ENCODE measurements at places on chromosomes 7 and 10.

DNA sequence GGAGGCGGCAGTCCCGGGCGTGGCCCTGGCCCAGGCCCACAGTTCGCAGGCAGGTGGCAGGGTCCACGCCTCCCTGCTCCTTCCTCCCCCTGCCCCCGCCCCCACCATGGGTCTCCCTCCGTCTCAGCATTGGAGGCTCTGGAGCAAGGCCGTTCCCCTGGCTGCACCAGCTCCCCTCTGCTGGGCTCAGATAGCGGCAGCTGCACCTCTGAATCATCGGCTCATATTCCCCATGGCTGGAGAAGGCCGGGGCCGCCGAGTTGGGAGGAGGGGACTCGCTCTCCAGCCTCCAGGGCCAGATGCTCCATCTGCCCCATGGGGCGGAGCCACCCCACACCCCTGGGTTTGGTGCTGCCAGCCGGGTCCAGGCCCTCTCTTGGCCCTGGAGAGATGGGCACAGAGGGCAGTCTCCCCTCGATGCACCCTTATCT, 145.0 kb downstream of the ELFN1 start:
- DNase-seq = no peak

GRCh38 chr10:116270771-116271592, 2.0 kb downstream of the GFRA1 start:
- DNase-seq = no peak

- DNase-seq = no peak
Observed at GRCh38 chr10:2882628-2883027, 184.7 kb upstream of the PFKP start.

DNA sequence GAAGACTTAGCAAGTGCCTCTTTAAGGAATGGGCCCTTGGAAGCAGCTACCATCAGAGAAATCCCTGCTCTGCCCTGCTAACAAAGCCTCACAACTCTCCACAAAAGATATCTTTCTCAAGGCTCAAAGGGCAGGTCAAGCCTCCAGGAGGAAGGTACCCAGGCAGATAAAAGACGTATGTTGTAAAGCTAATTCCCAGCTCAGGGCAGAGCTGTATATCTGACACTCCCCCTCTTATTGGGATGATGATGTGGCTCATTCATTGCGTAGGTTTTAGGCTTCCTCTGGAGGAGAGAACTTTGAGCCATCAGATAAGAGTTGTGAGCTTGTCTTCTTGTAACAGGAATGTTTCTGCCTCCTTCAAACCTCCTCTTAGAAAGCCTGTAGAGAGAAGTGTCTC, 145.4 kb downstream of the CALN1 start:
- no peak for DNase-seq

GRCh38 chr10:114662646-114663217, 4.7 kb upstream of the ABLIM1 start:
- DNase-seq = no peak

- DNase-seq = peak; percentile 59
Observed at GRCh38 chr10:121927318-121927840, 452 bp downstream of the ATE1 start.

DNA sequence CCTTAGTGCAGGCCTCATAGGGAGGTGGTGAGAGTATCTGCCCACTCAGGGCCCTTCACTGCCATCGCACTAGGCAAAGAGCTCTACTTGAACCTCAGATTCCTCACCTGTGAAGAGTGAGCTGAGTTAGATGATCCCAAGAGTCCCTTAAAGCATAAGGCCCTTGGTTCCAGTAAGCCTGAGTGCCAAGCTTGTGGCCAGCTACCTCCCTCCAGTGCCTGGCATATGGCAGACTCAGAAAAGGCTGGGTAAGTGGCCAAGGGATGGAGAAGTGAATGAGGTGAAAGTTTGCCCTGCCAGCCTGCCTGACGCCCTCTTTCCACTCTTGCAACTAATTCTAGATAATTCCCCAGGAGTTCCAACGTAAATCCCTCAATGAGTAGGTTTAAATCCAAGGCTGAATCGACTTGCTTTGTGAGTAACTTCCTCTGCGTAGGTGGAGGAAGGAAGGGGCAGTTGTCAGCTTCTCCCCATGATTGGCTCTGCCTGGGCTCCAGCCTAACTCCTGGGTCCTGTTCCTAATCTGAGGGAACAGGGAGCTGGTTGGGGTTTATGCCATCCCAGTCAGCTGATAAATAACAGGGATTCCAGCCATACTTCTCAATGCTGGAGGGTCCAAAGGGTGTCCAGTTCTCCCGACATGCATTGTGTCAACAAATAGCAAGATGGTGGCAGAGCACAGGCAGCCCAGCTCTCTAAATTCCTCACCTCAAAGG, 14.2 kb downstream of the DUSP5 start:
- no peak for DNase-seq

GRCh38 chr7:129343099-129343700, 91.0 kb upstream of the STRIP2 start:
- DNase-seq = peak; percentile 18

DNA sequence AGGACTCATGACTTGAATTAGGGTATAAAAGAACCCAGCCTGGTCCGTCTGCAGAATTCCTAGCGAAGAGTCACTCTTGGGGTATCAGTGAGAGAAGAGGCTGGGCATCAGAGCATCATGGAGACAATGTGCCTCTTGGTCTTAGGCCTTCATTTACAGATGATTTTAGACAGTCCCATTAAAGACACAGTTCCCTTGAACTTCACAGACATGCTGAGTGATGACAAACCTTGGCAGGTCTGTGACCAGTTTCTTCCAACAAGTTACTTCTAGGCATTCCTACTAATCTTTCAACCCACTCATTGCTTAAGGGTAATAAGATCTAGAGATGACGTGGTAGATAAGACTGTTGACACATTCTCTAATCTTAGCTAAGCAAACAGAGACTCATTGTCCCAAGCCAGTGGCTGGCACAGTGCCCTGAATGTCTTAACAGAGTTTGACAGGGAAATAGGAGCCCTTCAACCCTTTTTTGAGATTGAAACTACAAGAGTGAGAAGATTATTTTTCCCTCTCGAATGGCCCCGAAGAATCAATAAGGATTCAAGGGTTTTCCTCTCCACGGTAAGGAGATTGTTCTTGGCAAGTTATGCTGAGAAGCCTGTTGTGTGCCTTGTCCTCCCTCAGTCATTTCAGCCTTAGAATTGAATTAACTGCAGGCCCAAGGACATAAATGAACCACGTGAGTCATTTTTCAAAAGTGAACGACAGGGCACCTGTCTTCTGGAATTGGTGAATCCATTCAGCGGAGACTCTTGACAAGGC, 281.1 kb downstream of the CCDC3 start:
- DNase-seq = peak; percentile 38

GRCh38 chr7:92639966-92640365, 49.8 kb upstream of the FAM133B start:
- no peak for DNase-seq

GRCh38 chr10:88222881-88223280, 359.5 kb downstream of the PTEN start:
- no peak for DNase-seq

DNA sequence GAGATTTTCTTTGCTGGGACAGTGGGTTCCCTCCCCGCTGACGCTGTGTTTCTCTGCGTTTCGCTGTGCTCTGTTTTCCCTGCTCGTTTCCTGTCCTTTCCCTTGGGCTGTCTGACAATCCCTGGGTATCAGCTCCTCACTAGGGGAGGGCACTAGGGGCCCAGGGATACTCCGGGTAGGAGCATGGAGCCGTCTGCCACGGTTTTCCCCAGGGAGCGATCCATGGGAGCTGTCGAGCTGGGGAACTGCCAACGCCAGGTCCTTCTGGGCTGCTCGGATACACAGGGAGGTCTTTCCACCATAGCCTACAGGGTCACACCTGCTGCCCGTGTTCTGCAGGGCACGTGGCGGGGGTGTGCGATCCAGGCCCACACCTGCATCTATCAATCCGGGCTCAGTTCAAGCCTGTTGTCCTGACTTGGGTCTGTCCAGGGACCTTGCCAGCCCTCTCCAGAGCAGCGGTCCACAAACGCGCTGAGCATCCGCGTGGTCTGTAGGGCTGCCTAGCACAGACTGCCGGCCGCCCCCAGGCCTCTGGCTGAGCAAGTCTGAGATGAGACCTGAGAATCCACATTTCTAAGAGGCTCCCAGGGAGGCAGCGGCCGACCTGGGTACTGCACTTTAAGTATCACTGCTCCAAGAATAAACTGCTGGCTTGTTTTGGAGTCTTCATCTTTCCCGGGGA, 263.1 kb downstream of the ELFN1 start:
- DNase-seq = no peak

DNA sequence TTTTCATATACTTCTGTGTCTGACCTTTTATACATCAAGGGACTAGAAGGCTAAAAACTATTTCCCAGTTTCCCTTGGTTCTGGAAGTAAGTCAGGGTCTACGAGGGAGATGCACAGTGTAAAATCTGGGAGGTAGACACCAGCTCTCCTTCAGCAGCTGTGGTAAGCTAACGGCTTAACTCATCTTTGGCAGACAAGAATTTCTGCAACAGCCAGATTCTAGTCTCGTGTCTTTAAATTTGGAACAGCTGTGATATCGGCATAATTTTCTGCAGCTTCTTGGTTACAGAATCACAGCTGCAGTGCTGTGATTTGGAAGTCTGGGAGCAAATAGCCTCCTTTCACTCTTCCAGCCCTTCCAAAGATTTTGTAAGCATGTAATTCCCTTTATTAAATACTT, 37.4 kb upstream of the ABCB4 start:
- no peak for DNase-seq

DNA sequence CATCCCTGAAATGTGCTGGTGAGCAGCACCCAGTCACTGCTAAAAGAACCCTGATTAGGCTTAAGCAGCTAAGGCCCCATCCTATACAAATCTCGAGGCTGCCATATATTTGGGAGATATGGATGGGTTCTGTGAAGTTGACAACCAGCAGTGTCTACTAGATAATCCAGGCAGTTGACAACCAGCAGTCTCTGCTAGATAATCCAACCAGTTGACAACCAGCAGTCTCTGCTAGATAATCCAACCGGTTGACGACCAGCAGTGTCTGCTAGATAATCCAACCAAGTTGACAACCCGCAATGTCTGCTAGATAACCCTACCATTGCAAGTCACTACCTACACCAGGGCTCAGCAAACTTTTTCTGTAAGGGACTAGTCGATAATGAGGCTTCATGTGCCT, 58.3 kb upstream of the KDM7A start:
- DNase-seq = no peak

DNA sequence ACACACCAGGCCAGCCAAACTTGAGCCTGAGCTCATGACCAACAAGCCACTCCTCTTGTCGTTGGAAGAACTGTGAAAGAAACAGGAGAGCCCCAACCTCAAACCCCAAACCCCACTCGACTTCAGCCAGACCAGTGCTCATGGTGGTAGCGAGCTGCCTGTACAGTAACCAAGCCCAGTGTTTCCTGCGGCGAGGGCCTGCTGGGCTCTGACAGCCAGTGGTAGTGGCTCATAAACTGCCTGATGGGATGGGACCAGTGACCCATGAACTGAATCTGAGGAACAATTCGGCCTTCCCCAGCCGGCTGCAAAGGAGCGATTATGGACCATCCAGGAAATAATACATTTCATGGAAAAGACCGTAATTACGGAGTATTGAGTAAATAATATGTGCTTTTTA, 191.9 kb downstream of the RPS24 start:
- no peak for DNase-seq

GRCh38 chr10:80132299-80133139, at the start of gene PLAC9:
PLAC9 (plus strand) TSS chr10:80132730; CDS start chr10:80132763, 33 bp downstream.
- no peak for DNase-seq

GRCh38 chr7:96441436-96442084, 119.7 kb upstream of the SLC25A13 start:
- DNase-seq = no peak

GRCh38 chr7:63918986-63919385, 79.7 kb upstream of the ZNF722 start:
- DNase-seq = no peak

DNA sequence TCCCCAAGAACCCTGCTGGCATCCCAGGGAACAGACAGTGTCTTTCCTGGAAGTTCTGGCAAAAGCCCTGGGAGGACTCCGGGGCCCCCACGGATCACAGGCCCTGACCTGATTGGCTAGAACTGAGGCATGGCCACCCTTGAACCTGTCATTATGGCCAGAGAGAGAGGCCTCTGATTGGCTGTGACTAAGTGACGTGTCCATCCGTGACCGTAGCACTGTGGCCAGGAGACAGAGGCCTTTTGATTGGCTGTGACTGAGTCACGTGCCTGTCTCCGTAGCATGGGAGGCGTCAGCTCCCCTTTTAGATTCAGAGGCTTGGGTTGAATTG, 163.8 kb downstream of the RGS10 start:
- DNase-seq = no peak

GRCh38 chr10:62813981-62814380, 2.2 kb downstream of the EGR2 start:
- DNase-seq = no peak

DNA sequence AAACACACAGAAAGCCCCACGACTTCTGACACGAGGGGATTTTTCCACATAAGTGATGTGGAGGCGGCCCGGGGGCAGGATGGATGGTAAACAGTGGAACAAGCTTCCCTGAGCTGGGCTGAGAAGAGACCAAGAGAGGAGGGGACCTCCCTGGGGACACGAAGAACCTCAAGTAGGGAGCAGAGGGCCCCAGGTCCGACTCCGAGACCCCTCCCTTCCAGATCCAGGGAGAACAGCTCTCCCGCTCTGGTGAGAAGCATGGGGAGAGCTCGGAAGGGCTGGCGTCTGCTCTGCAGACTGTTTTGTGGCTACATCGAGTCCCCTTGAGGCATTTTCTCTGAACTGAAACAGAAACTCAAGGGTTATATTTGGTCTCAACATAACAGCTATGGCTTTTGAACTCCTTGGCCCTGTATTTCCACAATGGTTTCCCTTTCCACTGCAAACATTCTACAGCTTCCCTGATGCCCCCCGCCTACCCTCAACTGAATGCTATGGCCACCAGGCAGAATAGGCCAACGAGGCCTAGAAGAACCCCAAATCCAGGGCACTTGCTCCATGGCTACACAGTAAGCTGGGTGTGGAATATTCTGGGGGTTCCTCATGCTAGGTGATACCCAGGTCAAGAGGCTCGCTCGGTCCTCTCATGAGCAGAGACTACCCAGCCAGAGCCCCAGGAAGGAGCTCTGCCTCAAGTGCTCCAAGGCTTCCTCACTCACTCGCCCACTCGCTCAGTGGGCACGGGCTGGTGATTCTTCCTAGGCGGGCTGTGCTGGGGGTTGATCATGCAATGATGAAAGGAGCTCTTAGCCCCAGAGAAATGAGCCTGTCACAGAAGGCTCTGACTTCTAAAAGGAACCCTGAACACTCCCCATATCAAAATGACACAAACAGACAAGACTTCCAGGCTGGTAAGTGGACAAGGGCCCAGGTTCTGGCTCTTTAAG, 47.5 kb downstream of the FAM53B start:
- no peak for DNase-seq

- peak; percentile 73 for DNase-seq
Observed at GRCh38 chr10:24920907-24921881, 31.2 kb downstream of the PRTFDC1 start.

- DNase-seq = no peak
Observed at GRCh38 chr7:92260248-92260781, 14.5 kb downstream of the ANKIB1 start.

GRCh38 chr7:142384493-142384922, 126.7 kb upstream of the PRSS58 start:
- DNase-seq = peak; percentile 53

DNA sequence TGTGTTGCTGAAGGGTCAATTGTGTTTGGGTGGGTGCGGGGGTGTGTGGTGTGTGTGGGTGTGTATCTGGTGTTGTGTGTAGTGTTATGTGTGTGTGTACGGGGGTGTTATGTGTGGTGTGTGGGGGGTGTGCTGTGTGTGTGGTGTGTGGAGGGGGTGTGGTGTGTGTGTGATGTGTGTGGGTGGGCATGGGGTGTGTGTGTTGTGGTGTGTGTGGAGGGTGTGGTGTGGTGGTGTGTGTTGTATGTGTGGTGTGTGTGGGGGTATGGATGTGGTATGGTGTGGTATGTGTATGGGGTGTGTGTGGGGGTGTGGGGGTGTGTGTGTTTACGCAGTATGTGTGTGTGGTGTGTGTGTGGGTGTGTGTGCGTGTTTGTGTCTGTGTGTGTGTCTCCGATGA, 110.8 kb downstream of the ZNF22 start:
- DNase-seq = no peak
